ENCODE measurements at places on chromosomes 13 and 19.

GRCh38 chr13:36346222-36347083 is at the start of gene SPART:
SPART (minus strand) TSS chr13:36346394; CDS start chr13:36335830, 10,564 bp downstream.
- DNase-seq: peak; percentile 93

GRCh38 chr19:8338835-8339234 is 4.2 kb downstream of the KANK3 start:
- no peak for DNase-seq

GRCh38 chr13:46595136-46595884 is 42.3 kb downstream of the LRCH1 start:
- DNase-seq: no peak

- no peak for DNase-seq
These were observed 349.1 kb downstream of the LIG4 start for GRCh38 chr13:107866032-107866940.

DNA sequence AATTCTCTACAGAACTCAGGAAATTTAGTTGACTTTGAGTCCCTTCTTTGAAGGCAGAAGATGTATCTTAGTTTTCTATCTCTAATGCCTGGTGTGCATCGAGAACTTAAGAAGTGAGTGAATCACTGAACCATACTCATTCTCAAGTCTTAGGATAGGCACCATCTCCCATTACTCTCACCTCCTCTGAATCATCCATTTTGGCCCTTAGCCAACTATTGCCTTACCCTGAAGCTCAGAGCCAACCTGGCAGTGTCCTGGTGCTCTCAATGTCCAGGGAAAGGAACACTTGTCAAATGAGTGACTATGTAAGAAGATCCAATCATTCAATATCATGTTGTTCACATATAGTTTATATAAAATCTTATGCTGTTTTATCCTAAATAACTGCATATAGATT is 146.6 kb downstream of the RGCC start:
- DNase-seq: no peak

DNA sequence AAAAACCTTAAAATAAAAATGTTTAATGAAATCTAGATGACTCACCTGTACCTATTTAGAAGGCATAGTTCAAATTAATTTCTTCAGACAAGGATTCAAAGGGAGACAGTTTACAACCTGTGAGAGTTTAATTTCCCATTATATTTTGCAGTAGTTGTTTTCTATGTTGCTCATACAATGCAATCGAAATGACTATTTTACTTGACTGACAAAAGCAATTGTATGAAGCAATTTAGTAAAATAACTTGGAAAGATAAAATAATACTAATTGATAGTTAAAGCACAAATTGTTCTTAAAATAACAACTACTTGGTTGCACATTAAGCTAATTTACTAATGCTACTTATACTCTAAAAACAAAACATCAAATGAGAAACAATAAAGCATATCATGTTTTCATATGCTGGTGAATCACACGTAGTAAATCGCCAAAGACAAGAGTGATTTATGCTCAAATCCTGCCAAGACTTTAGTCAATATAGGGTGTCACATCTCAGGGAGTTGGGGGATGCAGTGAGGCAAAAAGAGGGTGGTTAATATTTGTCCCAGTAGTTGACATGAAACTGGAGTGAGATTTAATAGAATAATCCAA is 6.4 kb downstream of the DACH1 start:
- no peak for DNase-seq

GRCh38 chr19:28283592-28283991 is 929.4 kb downstream of the UQCRFS1 start:
- DNase-seq: no peak

DNA sequence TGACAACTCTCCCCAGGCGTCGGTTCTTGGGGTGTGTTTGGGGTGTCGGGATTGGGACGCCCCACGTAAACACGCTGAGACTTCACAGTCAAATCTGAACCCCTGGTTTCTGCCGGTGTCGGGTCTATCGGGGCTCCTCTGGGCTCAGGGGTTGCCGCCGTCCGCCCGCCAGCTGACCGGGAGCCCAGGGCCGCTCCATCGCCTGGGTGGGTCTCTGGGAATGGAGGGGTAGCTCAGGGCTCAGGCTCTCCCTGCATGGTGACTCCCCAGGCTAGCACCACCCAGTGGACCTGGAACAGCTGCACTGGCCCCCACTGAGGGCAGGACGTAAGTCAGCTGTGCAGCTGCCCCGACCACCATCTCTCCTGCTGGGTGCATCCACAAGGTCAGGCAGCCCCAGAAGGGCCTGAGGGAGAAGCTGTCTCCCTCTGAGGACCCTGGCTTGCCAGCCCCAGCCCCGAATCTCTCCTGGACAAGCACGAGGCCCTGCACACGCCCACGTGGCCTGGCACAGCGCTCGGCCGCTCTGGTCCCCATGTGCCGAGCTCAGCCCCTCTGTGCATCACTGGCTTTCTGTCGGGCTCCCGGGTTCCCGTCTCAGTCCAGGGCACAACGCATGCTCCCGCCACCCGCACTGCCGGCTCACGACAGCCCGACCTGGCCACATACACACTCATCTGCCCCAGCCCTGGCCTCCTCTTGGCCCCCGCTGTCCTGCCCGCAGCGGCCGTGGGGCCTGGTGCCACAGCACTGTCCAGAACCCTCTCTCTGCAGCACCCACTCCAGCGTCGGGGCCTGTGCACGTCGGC is 6.1 kb downstream of the RNF126 start:
- DNase-seq: no peak

Data from left forelimb (tissue), 1 donor.